ENCODE measurements at places on chromosomes 6 and 20. TPM values are rescaled to one million over a fixed set of nuclear protein-coding genes. Genes with fewer than 3 reads are reported as not detected.

GRCh38 chr6:132797951-132798868 is at the start of gene SLC18B1:
Gene SLC18B1 (minus strand): TSS chr6:132798637. CDS start chr6:132798456, 181 bp downstream.
- H3K27ac ChIP-seq: peak within 1 kb of the TSS; percentile 20
- peaks cover 7% of the 10 kb centered on the region for H3K4me1 ChIP-seq
- H3K27me3 ChIP-seq: peaks cover 2% of the 10 kb centered on the region
- H3K4me3 ChIP-seq: peak within 1 kb of the TSS; percentile 92
- peak; percentile 84 for DNase-seq
- no peaks in the 10 kb centered on the region for H3K36me3 ChIP-seq

MYL9 gene
- total RNA-seq: 0.33 TPM

- no peaks in the 10 kb centered on the region for H3K4me1 ChIP-seq
- H3K36me3 ChIP-seq: no peaks in the 10 kb centered on the region
- H3K4me3 ChIP-seq: no peak overlapping the region
- peaks cover 5% of the 10 kb centered on the region for H3K27me3 ChIP-seq
- H3K27ac ChIP-seq: no peak overlapping the region
- peak; percentile 68 for DNase-seq
These were observed 80.8 kb downstream of the RCAN2 start for GRCh38 chr6:46410334-46410953.

DNA sequence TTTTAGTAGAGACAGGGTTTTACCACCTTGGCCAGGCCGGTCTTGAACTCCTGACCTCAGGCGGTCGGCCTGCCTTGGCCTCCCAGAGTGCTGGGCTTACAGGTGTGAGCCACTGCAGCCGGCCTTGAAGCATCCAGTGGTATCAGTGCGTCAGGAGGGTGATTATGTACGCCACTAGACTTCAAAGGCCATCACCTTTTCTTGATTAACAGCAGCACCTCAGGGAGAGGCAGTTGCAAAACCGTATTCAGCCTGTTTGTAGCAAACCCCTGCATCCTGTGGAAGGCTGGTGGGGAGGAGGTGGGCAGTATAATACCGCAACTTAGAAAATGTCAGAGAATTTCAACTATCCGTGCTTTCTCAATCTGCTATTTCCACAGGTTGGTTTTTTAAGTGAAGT is 27.3 kb upstream of the SHLD1 start:
- DNase-seq: no peak
- H3K36me3 ChIP-seq: no peaks in the 10 kb centered on the region
- no peak overlapping the region for H3K27ac ChIP-seq
- H3K27me3 ChIP-seq: no peaks in the 10 kb centered on the region

DNA sequence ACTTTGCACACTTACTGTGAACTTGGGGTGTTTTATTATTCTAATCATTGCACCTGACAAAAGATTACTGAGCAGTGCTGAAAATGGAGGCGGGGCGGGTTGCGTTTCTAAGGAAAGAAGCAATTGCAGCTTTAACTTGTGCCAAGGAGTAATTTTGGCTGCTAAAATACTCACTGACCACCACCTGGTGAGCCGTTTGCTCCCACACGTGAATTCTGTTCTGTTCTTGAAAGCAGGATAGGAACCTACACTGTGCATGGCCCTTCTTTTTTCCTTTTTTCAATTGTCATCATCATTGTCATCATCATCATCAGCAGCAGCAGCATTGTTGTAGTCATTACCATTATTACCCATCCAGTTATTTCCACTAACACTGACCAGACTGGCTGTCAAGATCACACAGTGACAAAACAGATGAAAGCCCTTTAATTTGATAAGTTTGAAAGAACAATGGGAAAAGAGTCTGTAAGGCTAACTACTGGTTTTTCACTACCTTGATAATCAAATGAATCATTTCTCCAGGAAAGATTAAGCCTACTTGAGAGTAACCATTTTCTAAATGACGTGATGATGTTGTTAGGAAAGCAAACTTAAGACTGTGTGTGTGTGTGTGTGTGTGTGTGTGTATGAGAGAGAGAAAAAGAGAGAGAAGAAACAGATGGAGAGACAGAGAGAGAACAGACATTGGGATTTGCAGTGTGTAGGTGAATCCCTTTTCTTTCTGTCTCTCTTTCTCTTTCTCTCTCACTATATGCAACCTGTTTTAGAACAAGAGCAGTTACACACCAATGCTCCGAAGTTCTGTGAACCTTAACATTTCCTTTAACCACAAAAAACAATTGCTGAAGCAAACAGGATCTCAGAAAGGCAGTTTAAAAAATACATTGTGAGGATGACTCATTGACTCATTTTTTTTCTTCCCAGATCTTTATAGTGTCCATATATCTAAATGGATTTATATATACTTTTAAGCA is 3.8 kb downstream of the RIPOR2 start:
- DNase-seq: peak; percentile 74
- peaks cover 19% of the 10 kb centered on the region for H3K36me3 ChIP-seq
- H3K4me3 ChIP-seq: peak overlapping the region; percentile 89

GCNT2 gene
- total RNA-seq: 2.5 TPM

DNA sequence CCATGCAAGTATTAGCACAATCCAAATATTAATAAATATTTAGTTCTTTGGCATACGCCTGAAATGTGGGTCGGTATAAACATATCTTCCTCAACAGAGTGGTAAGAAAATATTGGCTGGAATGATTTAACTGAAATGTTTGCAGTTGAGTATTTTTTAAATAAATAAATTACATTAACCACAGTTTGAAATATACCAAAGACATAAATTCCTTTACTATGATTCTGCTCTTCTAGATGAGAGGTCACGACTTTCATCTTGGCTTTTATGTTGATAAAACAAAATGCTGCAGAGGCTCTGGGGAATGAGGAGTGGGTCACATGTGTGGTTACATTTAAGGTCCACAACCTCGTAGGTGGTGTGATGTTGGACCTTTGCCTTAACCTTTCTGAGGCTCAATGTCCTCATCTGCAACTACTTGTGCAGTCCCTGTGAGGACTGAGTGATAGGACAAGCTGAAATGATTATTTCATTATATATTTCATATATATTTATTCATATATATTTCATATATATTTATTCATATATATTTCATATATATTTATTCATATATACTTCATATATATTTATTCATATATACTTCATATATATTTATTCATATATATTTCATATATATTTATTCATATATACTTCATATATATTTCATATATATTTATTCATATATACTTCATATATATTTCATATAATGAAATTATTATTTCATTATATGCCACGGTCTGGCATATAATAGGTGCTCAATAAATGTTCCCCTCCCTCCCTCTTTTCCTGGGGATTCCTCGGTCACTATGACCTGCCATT is 107.4 kb downstream of the SAMD5 start:
- H3K4me3 ChIP-seq: no peak overlapping the region
- no peaks in the 10 kb centered on the region for H3K27me3 ChIP-seq

- no peaks in the 10 kb centered on the region for H3K36me3 ChIP-seq
- H3K27ac ChIP-seq: no peak overlapping the region
- peaks cover 1% of the 10 kb centered on the region for H3K27me3 ChIP-seq
- no peak for DNase-seq
These were observed 29.6 kb downstream of the DSE start for GRCh38 chr6:116400328-116400727.

DNA sequence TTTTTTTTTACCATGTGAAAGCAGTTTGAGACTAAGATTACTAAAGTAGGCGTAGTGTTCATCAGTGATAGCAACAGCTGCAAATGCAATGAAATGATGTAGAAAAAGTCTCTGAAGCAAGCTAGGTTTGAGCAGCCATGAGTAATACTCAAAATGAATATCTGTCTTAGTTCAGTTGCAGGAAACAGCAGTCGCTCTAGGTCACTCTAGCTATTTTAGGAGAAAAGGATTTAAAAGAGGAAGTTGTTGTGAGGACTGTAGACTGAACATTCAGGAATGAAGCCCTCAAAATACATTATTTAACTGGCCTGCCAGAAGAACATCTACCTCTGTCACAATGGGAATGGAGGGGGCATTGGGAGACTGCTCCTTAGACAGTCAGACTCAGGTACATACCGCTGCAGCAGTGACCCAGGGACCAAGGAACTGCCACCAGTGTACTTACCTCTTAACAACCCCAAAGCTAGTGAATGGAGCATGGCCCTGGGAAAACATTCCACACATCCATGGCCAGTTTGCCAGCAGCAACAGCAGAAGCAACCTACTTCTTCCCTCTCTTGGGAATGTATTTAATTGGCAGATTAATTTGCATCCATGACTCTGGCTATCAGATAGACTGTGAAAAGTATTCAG is 243.0 kb upstream of the KHDRBS2 start:
- no peak overlapping the region for H3K4me3 ChIP-seq
- DNase-seq: no peak
- H3K27ac ChIP-seq: no peak overlapping the region
- H3K27me3 ChIP-seq: no peaks in the 10 kb centered on the region
- H3K4me1 ChIP-seq: no peaks in the 10 kb centered on the region

- no peak for DNase-seq
- no peaks in the 10 kb centered on the region for H3K36me3 ChIP-seq
- H3K27me3 ChIP-seq: no peaks in the 10 kb centered on the region
- no peak overlapping the region for H3K27ac ChIP-seq
These were observed 96.7 kb upstream of the OPRM1 start for GRCh38 chr6:153942361-153942760.

RREB1 gene
- total RNA-seq: 13.9 TPM

ZNF311 gene
- 0.97 TPM for total RNA-seq

MAFB gene
- 1.2 TPM for total RNA-seq

MOXD1 gene
- not detected for total RNA-seq

XKR7 gene
- total RNA-seq: not detected

DNA sequence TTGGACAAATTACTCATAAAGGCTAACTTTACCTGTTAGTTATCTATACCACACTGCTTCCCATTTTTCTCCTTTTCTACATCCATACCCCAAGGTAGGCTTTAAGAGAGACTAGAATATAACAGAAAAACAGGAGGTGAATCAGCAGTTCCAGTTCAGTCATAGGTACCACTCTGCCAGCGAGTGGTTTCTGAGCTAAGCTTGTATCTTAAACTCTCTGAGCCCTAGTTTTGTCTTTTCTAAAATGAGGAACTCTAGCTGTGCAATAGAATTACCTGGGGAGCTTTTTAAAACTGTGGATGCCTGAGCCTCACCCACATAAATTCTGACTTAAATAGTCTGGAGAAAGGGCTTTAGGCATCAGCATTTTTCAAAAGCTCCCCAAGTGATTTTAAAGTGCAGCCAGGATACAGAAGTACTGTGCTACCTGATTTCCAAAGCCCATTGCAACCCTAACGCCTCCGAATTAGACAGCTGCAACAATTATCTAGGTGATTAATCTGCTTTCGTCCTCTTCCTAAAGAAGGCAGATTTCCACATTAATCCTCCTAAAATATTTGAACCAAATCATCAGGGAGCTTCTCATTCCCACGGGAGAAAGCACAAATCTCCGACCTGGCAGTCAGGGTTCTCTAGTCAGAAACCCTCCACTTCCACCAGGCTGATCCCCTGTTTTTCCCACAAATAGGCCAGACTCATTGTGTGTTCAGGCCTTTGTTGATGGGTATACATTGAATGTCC is 37.4 kb upstream of the RPL7L1 start:
- no peak overlapping the region for H3K27ac ChIP-seq
- H3K4me1 ChIP-seq: peaks cover 4% of the 10 kb centered on the region
- no peaks in the 10 kb centered on the region for H3K27me3 ChIP-seq

GRCh38 chr6:72504406-72504805 is 117.5 kb upstream of the KCNQ5 start:
- no peak overlapping the region for H3K4me3 ChIP-seq
- no peak for DNase-seq

GRCh38 chr20:61803416-61803914 is 262.2 kb downstream of the TAF4 start:
- no peaks in the 10 kb centered on the region for H3K4me1 ChIP-seq
- H3K4me3 ChIP-seq: no peak overlapping the region
- no peaks in the 10 kb centered on the region for H3K27me3 ChIP-seq
- H3K27ac ChIP-seq: no peak overlapping the region
- DNase-seq: no peak
- H3K36me3 ChIP-seq: no peaks in the 10 kb centered on the region

DNA sequence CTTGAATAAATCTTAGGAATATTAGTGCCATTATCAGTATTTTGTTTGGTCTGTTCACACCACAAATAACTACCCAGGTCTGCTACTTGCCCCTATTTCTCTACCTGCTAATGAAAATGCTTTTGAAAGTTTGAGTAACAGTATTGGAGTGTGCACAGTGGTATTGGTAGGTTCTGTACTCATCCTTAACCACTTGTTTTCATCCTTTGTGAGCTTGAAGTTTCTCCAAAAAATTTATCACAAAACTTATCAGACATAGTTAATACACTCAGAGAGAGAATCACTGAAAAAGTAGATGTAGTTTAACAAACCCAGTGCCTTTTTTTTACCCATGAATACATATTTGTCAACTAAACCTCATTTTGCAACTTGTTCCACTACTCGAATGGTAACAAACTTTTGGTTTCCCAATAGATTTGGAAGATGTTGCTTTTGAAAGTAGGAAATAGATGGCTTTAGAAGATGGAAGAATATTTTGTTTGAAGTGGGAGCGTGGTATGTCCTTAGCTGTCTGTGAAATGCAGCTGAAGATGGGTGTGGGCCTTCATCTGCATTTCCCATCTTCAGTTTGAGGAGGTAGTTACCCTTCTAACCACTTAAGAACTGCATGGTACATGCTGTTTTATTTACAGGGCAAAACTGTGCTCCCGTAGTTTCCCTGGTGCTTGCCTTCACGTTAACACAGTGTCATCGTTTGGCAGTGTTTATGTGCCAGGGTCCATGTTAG is 9.0 kb downstream of the PTPN1 start:
- peak; percentile 82 for DNase-seq
- H3K27ac ChIP-seq: peak overlapping the region; percentile 94
- peaks cover 38% of the 10 kb centered on the region for H3K36me3 ChIP-seq
- H3K27me3 ChIP-seq: no peaks in the 10 kb centered on the region
- H3K4me3 ChIP-seq: peak overlapping the region; percentile 85
- peaks cover 78% of the 10 kb centered on the region for H3K4me1 ChIP-seq

DNA sequence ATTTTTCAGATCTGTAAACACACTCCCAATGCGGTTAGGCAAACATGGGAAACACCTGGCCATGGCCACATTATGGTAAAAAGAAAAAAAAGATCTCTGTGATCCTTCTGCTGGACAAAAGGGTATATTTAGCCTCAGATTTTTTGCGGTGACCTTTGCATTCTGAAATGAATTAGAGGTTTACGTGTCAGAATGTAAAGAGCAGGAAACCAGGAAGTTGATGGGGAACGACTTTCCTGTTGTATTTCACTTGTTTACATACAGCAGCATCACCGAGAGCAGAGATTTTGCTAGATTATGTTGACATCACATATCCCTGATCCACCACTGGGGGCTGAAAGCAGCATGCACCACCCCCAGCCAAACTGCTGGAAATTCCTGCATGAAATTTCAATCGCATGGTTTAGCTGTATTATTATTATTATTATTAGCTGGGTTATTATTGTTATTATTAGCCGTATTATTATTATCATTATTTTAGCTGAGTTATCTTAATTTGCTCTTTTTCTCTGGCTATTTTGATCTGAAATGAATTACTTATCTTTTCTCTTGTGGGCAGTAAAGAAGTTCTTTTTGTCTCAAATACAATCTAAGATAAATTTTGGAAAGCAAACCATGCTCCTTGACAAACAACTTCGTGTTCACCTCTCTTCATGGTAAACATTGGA is 189.4 kb downstream of the ZFP64 start:
- no peak overlapping the region for H3K4me3 ChIP-seq
- peaks cover 19% of the 10 kb centered on the region for H3K27me3 ChIP-seq
- H3K36me3 ChIP-seq: no peaks in the 10 kb centered on the region
- H3K27ac ChIP-seq: no peak overlapping the region
- DNase-seq: no peak

GRCh38 chr6:2387445-2387844 is 142.0 kb upstream of the GMDS start:
- H3K27ac ChIP-seq: no peak overlapping the region
- H3K4me1 ChIP-seq: no peaks in the 10 kb centered on the region
- no peak overlapping the region for H3K4me3 ChIP-seq
- no peaks in the 10 kb centered on the region for H3K36me3 ChIP-seq
- no peak for DNase-seq

TTLL9 gene
- total RNA-seq: not detected

CAGE1 gene
- 0.31 TPM for total RNA-seq
